WTC11 (cell line): ENCODE measurements at places on chromosomes 2 and 18. TPM values are rescaled to one million over a fixed set of nuclear protein-coding genes. Genes with fewer than 3 reads are reported as not detected.

CNDP2 gene
- total RNA-seq, result 228 to 248 TPM (median 229 TPM) in 3 replicates

ARHGAP15 gene
- total RNA-seq, result 0.25 to 0.28 TPM in 2 of 3 replicates, not detected in the other

ANKRD29 gene
- 3.3 to 4.9 TPM (median 3.7 TPM) in 3 replicates for total RNA-seq

TUBA4B gene
- 0.20 TPM in 1 of 3 replicates, not detected in the others for total RNA-seq

CD302 gene
- total RNA-seq, result 1.4 to 2.5 TPM (median 1.8 TPM) in 3 replicates

ZNF516 gene
- 47.3 to 58.6 TPM (median 50.1 TPM) in 3 replicates for total RNA-seq

TRIB2 gene
- total RNA-seq, result 79.6 to 89.3 TPM (median 83.1 TPM) in 3 replicates

GRB14 gene
- 14.9 to 17.2 TPM (median 17.2 TPM) in 3 replicates for total RNA-seq

MYO7B gene
- total RNA-seq, result 0.02 TPM in 1 of 3 replicates, not detected in the others

ECEL1 gene
- total RNA-seq, result 21.4 to 23.3 TPM (median 21.9 TPM) in 3 replicates

MAB21L4 gene
- total RNA-seq, result not detected in 3 replicates

GAREM1 gene
- 7.0 to 7.7 TPM (median 7.4 TPM) in 3 replicates for total RNA-seq

HOXD9 gene
- not detected in 3 replicates for total RNA-seq

ARHGEF33 gene
- total RNA-seq, result 0.42 to 0.57 TPM (median 0.50 TPM) in 3 replicates

ACTG2 gene
- 1.4 to 2.7 TPM (median 1.8 TPM) in 3 replicates for total RNA-seq

PROC gene
- total RNA-seq, result 0.30 to 0.59 TPM (median 0.39 TPM) in 3 replicates

MC2R gene
- total RNA-seq, result not detected in 3 replicates
